ENCODE measurements at places on chromosomes 1 and 21.

DNA sequence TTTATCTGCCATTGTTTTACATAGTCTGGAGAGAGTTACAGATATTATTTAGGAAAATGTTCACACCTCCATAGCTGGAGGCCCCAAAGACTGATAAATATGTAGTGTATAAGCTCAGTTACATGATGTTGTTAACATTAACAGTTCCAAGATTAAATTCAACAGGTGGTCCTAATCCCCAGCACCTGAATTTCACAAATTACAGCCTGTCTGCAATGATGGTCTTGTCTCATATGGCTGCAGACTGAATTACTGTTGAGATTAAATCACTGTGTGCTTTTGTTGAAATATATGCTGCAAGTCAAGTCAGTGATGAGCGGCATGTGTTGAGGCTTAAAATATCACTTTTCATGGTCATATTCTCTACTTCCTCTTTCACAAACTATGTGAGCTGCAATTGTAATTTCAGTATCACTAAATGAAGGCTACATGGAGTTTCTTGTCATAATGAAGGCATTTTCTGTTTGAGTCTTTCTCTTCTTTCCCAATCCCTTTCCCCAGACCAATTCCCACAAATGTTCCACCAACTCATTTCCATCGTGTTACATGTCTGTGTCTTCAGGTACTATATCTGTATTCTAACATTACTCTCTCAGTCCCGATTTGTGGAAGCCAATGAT is 4.2 kb downstream of the ST6GALNAC5 start:
- no peak for DNase-seq

DNA sequence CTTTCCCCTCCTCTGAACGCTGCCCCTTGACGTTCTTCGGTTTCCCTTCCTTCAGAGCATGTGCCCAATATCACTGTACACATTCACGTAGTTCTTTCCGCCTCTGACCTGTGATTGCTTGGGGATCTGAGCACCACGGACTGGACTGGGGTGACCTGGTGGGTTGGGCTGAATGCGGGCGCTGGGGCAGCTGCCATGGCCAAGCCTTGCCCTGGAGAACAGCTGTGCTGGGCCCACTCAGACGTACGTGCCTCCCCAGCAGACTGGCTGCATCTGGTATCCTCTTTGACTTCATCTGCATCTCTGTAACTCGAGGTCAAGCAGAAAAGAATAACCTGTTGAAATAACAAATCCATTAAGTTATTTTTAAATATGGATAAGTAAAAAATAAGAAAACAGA is 35.1 kb upstream of the DISC1 start:
- DNase-seq, result no peak

GRCh38 chr1:229372251-229372650 is 29.4 kb upstream of the CCSAP start:
- DNase-seq, result no peak

GRCh38 chr21:44405091-44405947 is 50.0 kb upstream of the LRRC3 start:
- no peak for DNase-seq

DNA sequence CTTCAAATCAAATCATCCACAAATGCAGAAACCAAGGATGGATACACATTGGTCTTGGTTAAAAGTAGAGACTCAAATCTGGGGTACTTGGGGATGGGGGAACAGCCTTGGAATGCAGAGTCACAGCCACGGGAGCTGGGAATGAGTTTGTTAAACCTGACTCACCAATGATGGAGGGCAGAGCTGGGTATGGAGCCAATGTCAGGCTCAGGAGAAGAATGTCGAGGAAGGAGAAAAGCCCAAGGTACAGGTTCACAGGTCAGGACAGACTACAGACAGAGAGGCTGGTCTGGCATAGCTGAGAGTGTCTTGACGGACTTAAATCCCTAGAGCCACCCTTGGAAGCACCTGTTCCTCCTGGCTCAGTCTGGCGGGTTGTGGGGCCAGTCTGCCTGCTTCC is 237.6 kb downstream of the NTNG1 start:
- peak; percentile 52 for DNase-seq

GRCh38 chr1:162847839-162848453 is 13.0 kb downstream of the CCDC190 start:
- DNase-seq, result peak; percentile 75

All from ACHN (cell line).